ENCODE measurements at places on chromosomes 1 and 21.

DNA sequence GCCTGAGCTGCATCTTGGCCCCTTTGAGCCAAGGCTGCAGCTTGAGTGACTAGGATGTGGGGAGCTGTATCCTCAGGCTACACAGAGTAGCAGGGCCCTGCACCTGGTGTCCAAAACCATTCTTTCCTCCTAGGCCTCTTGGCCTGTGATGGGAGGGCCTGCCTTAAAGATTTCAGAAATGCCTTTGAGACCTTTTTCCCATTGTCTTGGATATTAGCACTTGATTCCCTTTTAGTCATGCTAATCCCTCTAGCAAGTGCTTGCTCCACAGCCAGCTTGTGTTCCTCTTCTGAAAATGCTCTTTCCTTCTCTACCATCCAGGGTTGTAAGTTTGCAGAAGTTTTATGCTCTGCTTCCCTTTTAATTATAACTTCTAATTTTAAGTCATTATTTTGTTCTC lies 21.7 kb upstream of the KIRREL1 start:
- DNase-seq = no peak

DNA sequence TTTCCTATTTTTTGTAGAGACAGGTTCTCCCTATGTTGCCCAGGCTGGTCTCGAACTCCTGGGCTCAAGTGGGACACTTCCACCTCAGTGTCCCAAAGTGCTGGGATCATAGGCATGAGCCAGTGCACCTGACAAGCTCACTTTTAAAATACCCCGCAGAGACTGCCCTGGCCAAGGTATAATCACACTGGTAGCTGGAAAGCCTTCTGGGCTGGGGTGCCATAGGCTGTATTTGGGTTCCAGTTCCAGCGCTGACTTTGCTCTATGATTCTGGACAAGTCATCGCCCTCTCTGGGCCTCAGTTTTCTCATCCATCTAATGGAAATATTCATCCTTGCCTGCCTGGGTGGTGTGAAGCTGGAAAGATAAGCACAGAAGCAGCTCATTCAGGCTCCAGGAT lies 10.4 kb downstream of the LDLRAD1 start:
- no peak for DNase-seq

DNA sequence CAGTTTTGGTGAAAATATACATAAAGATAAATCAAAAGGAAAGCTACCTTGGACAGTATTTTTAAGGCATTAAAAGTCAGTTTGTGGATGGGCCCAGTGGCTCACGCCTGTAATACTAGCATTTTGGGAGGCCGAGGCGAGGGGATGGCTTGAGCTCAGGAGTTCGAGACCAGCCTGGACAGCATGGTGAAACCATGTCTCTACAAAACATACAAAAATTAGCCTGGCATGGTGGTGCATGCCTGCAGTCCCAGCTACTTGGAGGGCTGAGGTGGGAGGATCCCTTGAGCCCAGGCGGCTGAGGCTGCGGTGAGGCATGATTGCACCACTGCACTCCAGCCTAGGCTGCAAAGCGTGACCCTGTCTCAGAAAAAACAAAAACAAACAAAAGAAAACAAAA lies 1253.8 kb downstream of the MRPL39 start:
- DNase-seq = no peak

DNA sequence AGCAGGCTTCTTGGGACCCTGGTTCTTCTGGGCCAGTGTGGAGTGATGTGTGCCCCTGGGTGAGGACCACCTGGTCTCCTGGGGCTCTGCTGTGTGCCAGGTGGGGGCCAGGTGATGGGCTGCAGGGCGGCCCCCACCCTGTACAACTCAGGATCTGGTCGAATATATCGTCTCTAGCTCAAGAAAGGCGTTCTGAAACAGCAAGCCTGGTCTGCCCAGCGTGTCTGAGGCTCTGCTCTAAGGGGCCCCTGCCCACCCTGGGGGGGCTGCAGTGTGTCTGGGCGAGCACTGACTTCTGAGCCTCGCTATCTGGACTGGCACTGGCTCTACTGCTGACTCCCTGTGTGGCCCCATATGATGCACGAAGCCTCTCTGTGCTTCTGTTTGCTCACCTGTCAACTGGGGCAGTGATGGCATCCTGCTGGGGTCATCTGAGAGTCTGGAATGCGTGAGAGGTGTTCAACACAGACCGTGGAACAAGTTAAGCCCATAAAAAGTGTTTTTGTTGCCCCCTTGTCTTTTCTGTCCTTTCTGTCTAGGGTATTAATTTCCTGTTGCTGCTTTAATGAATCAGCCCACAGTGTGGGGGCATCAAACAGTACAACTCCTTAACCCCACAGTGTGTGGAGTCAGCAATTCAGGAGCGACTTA lies 56.0 kb upstream of the TRAPPC10 start:
- no peak for DNase-seq

- no peak for DNase-seq
Measured at GRCh38 chr1:182315167-182315556, 76.4 kb downstream of the GLUL start.

DNA sequence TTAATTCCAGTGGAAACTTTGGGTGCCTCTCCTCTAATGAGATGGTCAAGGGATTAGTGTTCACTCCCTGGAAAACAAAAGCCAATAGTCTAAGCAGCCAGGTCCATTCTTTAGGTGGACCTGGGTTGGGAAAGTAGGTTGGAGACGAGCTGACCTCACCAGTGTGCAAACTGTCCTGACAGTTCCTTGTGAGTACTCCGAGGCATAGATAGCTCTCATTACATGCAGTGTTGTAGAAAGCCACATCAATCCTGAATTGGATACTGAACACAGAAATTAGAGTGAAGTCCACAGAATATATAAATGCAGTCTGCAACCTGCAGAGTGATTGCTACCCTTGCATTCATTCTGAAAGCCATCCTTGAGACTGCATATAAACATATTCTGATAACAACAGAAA lies 675.1 kb upstream of the CXADR start:
- no peak for DNase-seq

DNA sequence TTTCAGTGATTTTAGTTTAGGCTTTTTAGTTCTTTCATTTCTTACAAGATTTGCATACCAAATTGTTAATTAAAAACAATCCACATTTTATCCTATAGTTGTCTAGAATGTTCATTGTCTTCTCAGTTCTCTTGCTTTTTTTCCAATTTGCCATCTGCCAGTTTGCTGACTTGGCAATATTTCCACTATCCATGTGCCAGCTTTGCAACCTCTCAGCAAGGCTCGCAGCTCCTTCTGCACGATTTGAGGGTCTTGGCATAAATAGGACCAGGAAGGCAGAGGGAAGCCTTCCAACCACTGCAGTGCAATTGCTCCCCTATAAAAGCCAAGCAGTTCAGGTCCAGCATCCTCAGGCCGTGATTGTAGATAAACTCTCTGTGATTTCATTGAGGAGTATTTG lies 306.8 kb upstream of the FMN2 start:
- no peak for DNase-seq

GRCh38 chr1:197961933-197962332 lies 44.8 kb downstream of the LHX9 start:
- DNase-seq = no peak

DNA sequence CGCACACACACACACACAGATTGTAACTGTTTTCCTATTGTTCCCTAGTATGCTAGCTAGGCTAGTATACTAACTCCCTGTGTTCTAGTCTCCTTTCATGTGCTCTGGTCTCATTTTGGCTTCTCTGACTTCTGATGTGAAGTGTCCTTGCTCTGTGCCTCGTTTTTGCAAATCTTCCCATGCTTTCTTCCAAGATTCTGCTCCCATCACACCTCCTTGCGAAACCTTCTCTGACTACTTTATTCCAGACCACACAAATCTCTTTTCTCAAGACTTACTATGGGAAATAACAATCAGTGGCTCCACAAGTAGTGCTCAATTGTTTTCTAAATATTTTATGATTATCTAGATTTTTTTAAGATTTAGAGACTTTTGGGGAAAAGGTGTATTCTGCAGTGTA lies 10.3 kb downstream of the PRRX1 start:
- no peak for DNase-seq

DNA sequence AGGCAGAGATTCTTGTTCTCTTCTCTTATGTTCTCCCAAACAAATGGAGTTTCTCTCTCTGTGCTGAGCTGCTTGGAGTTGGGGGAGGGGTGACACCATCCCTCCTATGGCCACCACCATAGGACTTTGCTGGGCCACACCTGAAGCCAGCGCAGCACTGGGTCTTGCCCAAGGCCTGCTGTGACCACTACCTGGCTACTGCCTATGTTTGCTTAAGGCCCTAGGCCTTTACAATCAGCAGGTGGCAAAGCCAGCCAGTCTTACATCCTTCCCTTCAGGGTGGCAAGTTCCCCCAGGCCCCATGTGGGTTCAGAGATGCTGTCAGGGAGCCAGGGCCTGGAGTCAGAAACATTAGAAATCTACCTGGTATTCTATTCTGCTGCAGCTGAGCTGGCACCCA lies 6.3 kb upstream of the MTARC2 start:
- DNase-seq = no peak

DNA sequence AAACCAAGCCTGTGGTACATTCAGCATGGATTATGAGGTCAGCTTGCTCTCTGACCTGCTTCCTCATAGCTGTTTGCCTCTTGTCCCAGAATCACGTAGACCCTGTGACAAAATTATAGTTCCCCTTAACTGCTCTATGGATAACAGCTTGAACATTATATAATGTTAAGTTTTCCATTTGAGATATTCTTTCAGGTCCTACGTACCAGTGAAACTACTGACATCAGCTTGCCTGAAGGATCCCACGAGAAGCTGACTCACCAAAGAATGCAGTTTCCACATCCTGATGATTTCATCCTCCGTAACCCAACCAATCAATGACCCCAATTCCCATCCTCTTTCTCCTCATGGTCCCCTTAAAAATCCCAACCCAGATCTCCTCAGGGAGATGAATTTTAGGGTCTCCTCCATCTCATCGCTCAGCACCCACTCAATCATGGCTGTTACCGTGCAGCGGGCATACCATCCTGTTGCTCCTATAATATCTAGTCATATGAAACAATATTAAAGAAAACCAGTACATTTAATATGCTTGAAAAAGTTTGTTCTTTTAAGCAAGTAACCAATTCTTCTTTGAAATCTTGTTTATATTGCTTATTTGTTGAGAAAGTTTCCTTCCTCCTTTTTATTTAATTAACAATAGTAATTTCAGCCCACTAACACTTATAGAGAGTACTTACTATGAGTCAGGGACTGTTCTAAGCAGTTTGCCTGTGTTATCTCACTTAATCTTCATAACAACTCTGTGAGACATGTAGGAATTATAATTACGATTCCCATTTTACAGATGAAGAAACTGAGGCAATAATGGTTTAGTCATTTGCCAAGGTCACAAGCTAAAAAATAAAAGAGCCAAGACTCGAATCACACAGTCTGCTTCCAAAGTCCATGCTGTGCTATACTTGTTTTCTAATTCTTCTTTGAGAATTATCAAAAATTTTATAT lies 27.4 kb downstream of the CHML start:
- DNase-seq = no peak

GRCh38 chr1:9910076-9910422 lies at the start of gene CTNNBIP1:
TSS of gene CTNNBIP1 (minus strand) at chr1:9910269. CDS start at chr1:9872064, 38,205 bp downstream.
- no peak for DNase-seq

DNA sequence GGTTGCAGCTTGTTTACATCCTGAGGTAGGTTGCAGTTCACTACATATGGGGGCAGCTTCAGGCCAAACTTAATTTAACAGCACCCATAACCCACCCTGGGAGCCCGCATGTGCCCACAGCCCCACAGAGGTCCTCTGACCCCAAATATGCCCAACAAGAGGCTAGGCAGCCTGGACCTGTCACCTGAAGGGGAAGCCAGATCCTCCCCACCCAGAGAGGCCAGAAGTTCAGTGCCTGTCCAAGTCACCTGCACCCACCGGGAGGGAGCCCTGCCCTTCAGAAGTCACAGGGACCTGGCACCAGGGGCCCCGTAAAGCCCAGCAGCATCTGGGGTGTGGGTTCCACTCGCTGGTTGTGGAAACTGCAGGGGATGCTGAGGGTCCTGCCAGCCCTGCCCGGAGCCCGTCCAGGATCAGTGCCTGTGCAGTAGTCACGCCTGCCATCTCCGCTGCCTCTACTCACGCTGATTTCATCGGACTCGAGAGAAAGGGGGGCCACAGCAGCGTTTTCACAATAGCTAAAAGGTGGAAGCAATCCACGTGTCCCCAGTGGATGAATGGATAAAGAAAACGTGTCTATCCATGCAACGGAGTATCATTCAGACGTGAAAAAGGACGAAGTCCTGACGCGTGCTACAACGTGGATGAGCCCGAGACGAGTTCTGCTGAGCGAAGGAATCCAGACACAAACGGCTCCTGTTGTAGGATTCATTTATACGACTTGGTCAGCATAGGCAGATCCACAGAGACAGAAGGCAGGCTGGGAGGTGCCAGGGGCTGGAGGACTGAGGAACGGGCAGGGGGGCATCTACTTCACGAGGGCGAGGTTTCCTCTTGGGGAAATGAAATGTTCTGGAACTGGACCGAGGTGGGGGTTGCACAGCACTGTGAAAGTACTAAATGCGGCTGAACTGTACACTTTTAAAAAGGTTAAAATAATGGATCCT lies 33.9 kb upstream of the COL6A2 start:
- DNase-seq = no peak

GRCh38 chr21:33024201-33025103 lies 1.3 kb upstream of the OLIG2 start:
- no peak for DNase-seq

DNA sequence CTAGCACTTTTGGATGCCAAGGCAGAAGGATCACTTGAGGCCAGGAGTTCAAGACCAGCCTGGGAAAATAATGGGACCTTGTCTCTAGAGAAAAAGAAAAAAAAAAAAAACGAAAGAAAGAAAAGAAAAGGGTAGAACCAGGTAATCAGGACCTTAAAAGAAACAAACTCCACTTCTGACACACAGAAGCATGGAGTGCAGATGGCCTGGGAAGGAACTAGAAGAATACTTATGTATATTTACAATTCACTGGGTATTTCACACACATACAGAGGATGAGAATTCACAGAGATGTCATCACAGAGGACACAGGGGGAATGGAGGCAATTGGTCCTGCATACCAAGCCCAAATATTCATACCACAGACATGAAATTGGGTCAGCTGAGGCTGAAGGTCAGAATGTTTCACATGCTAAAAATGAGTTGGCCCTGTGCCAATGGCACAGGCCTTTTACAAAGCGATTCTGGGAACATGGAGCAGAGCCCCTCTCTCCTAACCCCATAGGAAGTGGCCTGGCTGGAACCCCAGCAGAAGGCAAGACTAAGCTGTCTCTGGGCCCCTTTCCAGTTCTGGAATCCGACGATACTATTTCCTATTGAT lies 4.4 kb downstream of the B4GALT3 start:
- DNase-seq = no peak

- no peak for DNase-seq
Measured at GRCh38 chr1:170687621-170688020, 23.7 kb downstream of the PRRX1 start.

GRCh38 chr1:44170281-44170823 lies 28.9 kb upstream of the KLF18 start:
- DNase-seq = no peak

DNA sequence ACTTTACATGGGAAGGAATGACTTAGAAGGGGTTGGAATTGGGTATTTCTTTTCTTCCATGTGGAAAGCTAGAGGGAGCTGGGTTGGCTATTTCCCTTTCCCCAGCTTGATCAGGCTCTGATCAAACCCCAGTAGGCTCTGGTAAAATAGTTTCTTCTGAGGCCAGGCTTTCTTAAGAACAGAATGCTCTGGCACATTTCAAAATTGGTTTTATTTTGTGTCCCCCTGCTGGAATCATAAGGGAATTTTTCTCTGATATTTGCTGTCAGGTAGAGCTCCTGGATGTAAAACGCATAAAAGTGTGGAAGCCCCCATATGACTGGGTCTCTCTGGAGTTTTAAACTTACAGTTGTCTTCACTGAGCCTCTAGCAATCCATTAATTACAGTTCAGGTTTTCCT lies 17.1 kb upstream of the APOBEC4 start:
- DNase-seq = no peak

- DNase-seq = no peak
Measured at GRCh38 chr21:35191128-35191527, 142.0 kb upstream of the RUNX1 start.

All from stimulated activated CD4-positive, alpha-beta T cell treated with anti-CD3 and anti-CD28 coated beads, Interleukin-4, amount 100 ng/mL, for 1 hour (primary cell).